ENCODE measurements at places on chromosomes 7 and 10. TPM values are rescaled to one million over a fixed set of nuclear protein-coding genes. Genes with fewer than 3 reads are reported as not detected.

MSMB gene
- not detected for total RNA-seq

DNA sequence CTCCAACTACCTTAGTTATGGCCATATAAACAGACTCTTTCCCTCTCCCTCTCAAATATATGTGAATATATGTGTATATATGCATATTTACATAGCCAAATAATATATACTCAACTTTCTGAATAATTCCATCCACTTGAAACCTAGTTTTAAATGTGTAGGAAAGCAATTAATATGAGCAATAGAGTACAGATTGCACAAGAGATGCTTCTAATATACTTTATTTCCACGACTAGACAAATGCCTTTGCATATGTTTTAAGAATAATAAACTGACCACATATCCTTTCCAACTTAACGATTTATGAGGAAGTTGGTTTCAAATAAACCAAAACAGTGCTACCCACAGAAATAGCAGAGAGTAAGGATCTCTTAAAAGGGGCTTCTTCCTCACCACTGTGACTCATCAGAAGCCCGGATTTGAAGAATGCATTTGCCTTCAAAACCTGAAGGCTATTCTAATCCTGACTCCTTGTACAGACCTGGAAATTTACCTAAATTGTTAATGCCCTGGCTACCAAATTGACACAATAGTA, 266.3 kb downstream of the AHR start:
- no peak for DNase-seq

DNA sequence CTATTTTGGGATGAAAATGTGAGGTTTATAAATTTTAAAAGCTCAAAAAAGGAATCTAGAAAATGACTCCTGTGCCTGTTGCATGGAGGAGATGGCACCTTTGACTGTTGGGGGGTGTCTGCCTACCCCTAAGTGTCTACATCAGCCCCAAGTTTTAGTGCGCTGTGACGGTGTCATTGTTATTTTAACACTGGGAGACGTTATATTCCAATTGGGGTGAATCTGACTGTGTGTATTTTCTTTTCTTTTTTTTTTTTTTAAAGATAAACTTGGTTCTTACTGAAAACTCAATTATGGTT, 517 bp downstream of the SRGN start:
- DNase-seq: no peak

ZNF736 gene
- 16.0 TPM for total RNA-seq

SRPK2 gene
- 41.2 TPM for total RNA-seq

- DNase-seq: no peak
Observed at GRCh38 chr10:91762878-91763277, 35.3 kb upstream of the TNKS2 start.

GRCh38 chr10:9419757-9420156, 1365.3 kb downstream of the GATA3 start:
- DNase-seq: no peak

- DNase-seq: no peak
Observed at GRCh38 chr10:3481496-3481895, 303.5 kb downstream of the KLF6 start.

DNA sequence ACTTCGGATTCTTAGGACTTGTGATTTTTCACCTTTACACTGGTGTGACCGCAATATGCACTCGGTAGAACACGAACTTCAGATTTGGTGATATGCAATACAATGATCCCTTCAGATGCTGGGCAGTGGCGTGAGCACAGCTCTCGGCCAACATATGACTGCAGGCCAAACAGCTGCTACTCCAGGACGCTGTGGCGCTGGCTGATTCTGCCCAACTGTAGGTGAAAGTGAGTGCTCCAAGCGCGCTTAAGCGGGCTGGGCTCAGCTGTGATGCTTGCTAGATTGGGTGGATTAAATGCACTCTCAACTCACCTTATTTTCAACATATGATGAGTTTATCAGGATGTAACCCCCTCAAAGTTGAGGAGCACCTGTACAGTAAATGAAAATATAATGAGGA, 137.6 kb upstream of the RET start:
- no peak for DNase-seq

DNA sequence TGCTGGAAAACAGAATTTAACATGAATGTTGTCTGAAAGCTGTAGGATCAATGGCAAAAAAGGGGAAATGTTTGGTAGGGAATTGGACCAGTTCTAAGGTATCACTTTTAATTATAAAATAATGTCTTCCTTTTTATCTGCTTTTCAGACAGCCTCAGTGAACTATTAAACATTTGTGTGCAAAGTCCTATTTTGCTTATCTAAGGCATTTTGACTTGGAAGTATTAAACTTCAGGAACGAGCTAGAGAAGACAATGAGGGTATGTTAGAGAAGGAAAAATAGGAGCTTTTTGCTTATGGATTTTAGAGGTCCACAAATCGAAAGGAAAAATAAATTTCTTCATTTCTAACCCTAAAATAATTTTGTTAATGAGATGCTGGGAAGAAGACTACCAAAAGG, 63.3 kb downstream of the PODXL start:
- no peak for DNase-seq

DNA sequence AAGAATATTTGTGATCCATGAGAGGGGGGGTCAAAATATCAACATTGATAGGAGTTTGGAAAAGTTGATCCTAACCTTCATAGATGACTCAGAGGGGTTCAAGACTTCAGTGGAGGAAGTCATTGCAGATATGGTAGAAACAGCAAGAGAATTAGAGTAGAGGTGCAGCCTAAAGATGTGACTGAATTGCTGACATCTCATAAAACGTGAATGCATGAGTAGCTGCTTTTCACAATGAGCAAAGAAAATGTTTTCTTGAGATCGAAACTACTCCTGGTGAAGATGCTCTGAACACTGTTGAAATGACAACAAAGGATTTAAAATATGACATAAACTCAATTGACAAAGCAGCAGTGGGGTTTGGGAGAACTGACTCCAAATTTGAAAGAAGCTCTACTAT, 700.7 kb upstream of the FZD8 start:
- no peak for DNase-seq

GPR26 gene
- not detected for total RNA-seq

DNA sequence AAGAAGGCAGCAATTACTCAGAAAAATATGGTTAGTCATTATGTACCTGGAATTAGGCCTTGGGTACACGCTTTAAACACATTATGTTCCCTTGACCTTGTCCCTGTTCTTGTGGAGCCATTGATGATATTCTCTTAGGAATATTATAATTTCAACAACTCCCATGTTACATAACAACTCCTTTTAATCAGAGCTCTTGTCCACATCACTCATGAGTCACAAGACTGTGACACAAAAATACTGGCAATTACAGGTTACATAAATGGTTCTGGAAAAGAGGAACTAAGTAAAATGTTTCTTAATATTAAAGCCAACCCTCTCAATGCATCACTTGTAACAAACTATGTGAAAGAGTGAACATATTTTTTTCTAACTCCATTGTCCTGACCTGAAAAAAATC, 143.8 kb upstream of the PCLO start:
- no peak for DNase-seq

DNA sequence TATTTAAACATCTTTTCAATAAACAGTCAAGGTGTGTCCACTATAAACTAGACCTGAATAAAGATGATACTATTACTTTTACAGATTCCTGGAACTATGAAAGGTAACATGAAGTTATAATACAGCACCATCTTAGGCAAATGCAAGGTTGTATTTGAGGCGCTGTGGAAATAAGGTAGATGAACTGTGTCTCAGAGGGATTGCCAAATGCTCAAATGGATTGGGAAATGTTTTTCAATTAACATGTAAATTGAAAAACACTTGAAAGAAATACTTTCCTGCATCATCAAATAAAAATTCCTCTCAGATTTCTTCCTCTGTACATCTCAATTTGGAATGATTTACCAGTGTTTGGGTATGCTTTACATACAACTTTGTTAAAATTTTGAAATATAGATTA, 139.4 kb downstream of the DKK1 start:
- no peak for DNase-seq
